ENCODE measurements at places on chromosomes 16 and 17. TPM values are rescaled to one million over a fixed set of nuclear protein-coding genes. Genes with fewer than 3 reads are reported as not detected.

GRCh38 chr16:79390481-79391051, 210.0 kb downstream of the MAF start:
- no peak for DNase-seq

DNA sequence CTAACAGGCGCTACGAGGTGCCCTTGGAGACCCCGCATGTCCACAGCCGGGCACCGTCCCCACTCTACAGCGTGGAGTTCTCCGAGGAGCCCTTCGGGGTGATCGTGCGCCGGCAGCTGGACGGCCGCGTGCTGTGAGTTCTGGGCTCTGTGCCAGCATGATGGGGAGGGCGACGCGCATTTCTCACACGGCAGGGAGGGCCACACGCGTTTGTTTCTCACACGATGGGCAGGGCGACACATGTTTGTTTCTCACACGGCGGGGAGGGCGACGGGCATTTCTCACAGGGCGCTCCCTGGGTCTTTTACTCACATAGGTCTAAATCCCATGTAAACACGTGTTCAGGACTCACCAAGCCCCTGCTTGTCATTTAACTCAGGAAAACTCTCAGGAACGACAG, 4.4 kb downstream of the GAA start:
- DNase-seq = no peak

GRCh38 chr16:51051671-51052070, 99.4 kb downstream of the SALL1 start:
- no peak for DNase-seq

GRCh38 chr16:72787514-72788268, 260.2 kb downstream of the ZFHX3 start:
- peak; percentile 78 for DNase-seq

GRCh38 chr16:7088711-7089110, 243.9 kb upstream of the RBFOX1 start:
- no peak for DNase-seq

DNA sequence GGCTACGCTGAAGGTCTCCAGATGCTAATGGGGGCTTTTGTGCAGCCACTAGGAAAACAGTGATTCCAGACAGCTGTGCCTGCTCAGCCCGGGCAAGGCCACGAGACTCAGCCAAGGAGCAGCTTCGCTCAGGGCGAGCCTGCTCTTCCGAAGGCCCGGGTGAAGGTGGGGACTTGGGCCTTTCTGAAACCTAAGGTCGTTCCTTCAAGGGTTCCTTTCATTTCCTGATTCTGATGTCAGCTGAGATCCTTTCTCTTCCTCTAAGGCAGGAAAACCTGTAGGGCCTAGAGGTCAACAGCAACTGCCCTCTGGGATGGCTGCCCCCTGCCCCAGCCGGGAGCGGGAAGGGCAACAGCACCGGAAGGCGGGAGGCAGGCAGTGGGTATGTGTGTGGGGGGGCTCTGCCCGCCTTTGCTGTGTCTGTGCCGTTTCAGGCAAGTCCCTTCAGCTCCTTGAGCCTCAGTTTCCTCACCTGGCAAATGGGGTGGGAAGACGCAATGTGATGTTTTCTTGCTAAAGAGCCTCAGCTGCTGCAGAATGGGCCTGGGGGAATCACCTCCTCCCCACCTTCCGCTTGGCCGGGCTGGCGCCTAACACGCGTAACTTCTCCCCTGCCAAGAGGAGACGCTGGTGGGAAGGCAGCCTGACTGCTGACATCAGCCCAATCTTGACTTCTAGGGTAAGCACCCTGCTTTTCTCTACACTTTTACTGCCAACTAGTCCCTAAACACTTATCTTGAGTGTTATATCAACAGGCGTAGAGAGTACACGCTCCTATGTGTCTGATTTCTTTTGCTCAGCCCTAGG, 32.8 kb downstream of the IRF8 start:
- no peak for DNase-seq

DNA sequence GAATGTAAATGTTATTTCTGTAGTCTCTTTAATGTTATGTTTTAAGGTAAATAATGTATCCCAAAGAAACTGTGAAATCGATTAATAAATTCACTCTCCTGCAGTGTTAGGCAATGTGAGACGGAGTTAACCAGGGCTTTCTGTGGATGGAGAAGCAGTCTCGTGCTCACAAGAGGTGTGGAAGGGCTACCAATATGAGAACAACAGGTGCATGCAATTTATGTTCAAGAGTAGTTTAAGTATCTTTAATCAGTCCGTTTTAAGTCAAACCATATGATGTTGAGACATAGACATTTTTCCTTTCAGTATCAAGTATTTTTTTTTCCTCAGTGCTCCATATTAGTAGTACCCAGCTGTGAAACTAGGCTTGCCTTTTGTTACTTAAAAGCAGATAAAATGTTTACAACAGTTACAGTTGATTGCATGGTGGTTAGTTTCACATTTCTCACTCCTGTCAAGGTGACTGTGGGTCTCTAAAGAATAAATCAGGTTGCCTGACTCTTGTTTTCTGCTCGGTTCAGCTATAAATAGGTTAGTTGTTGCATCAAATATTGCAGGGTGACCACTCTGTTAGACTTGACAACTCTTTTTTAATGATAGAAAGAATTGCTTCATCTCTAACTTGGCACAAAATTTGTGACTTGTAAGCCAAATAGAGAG, 54.4 kb downstream of the COX10 start:
- no peak for DNase-seq

- DNase-seq = no peak
Measured at GRCh38 chr17:79695293-79695790, 35.4 kb upstream of the ENPP7 start.

GRCh38 chr17:72373910-72374741, 253.3 kb downstream of the SOX9 start:
- no peak for DNase-seq

Gene RASD1
- 0.48 TPM for total RNA-seq

Gene TCAP
- 0.78 TPM for total RNA-seq

Gene GRAP
- total RNA-seq = 14.8 TPM

Gene CD19
- total RNA-seq = 2.6 TPM

Gene KCTD19
- total RNA-seq = 2.2 TPM

Gene PPM1E
- total RNA-seq = 0.06 TPM

Gene DPEP2NB
- total RNA-seq = not detected

Gene MVP
- total RNA-seq = 30.8 TPM

Gene KRTAP2-1
- total RNA-seq = not detected

Gene TEX19
- 0.10 TPM for total RNA-seq

Gene SALL1
- not detected for total RNA-seq
